ENCODE measurements at places on chromosomes 13 and 19.

DNA sequence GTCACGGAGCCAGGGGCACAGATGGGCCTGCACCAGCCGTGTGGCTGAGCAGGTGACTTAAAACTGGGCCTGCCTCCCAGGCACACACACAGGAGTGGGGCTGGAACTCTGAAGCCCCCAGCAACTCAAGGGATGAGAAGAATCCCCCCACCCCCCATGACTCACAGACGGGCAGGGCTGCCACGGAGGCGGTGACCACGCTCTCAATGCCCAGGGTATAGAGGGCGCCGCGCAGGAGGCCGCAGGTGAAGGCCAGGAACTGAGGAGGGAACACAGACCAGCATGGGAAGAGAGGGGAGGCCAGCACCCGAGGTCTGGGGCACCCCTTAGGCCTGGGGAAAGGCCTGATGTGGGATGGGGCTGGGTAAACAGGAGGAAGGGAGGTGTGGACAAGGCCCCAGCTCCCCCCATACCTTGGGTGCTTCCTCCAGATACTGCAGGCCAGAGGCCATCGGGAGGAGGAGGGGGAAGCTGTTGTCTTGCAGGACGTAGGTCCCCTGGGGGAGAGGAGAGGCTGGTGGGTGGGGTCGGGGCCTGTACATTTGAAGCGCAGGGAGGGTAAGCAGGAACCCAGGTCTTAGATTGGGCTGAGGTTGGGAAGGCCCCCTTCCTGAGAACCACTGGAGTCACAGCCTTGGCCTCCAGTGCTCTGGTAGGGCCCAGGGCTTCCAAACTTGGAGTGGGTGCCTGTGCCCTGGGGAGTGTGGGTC lies 3.1 kb upstream of the NKPD1 start:
- DNase-seq, result no peak

DNA sequence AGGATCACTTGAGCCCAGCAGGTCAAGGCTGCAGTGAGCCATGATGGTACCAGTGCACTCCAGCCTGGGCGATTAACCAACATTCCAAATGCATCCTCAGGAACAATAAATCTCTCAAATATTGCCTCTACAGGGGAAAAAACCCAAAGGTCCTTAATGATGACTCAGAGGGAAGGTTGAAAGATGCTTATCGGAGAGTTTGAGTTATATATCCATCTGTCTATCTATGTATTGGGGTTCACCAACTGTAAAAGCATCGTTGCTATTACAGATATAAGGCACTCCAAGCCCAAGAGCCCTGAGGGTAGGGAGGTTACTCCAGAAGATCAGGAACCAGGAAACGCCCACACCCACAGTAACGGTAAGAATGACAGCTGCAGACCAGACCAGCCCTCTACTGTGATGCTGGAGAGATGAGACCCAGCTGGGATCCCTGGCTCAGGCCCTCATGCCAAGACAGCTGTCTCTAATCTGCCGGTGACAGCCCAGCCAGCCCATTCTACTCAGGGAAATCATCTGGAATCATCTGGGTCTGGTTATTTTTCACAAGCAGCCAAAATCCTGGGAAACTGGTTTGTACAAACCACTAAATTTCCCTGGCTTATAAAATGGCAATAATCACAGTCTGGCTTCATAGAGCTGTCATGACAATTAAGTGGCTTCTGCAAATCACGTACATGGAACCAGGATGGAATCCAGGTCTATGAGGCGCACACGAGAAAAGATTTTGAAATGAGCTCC lies 23.8 kb downstream of the TEX101 start:
- peak; percentile 43 for DNase-seq

DNA sequence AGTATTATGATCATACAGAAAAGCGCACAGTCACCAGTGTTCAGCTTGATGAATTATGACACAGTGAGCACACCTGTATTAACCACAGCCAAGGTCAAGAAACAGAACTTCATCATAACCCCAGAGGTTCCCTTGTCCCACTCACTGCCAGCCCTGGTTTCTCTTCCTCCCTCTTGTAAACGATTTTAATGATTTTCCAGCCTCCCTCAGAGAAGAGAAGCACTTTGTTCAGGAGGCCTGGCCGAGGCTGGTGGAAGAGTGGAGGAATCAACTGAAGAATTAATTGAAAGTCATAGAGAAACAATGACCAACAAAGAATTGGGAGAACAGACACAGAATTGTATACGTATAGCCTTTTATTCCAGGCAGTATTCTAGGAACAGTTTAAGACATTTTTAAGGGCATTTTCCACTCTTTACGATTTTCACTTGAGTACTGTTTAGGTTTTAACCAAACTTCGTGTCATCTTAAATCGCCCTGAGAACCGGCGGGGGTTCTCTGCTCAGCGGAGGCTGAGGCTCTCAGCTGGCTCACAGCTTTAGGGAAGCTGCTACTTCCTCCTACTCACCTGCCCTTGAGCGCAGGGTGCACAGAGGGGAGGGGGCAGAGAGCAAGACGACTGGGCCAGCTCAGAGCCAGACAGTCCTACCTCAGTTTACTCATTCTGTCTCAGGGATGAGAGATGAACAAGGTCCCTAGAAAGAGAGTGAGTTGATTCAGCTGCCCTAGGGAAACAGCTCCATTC lies 108.6 kb downstream of the AKAP11 start:
- DNase-seq, result no peak

- DNase-seq, result no peak
Measured at GRCh38 chr19:55105237-55105636, 12.2 kb downstream of the PPP1R12C start.

DNA sequence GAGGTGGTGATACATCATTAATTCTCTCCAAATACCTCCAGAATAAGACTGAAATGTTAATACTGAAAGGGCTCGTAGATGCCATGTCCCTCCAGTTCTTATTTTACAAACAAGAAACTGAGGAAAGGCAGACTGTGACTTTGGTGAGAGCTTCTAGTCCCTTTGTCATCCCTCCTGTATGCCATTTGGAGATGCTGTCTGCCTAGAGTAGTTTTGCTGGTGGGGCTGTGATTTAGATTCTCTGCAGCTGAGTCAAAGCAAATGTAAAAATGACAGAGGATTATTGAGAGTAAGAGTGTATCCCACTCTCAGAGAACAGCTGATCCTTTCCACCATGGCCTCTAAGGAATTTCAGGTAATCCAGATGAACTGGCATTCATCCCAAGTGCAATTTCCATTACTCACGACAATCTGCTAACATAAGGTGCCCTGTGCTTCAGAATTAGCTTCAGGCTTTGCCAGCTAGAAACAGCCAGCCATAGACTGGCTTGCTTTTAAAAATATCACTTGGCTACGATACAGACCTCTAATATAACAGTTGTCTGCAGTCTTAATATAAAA lies 16.8 kb downstream of the PABPC3 start:
- no peak for DNase-seq

DNA sequence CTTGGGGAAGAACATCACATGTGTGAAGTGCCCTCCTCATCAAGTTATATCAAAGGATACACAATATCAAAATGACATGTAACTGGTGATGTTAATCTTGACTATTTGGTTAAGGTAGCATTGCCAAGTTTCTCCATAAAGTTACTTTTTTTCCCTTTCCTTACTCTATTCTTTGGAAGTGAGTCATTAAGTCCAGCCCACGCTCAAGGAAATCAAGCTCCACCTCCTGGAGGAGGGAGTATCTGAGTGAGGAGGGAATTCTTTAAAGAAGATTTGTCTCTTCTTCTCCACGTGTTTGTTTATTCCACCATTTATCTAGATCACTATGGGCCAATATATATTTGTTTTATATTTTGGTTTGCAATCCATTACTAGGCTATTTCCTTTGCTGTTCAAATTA lies 33.6 kb upstream of the FNDC3A start:
- no peak for DNase-seq

DNA sequence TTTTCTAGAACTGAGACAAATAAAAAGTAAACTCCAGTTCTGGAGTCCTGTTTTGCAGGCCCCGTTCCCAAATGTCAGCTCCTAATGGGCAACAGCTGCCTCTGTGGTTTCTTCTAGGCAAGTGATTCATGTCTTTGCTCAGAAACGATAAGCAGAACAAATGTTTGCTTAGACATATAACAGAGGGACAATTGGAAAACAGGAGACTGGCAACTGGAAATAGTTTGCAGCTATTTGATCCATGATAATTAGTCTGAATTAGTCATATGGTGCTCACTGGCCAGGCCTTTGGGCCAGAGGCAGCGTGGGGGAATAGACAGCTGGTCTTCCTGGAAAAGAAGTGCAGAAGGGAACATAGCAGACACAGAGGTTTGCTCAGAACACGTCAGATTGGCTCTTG lies 29.2 kb upstream of the TSHZ3 start:
- no peak for DNase-seq

DNA sequence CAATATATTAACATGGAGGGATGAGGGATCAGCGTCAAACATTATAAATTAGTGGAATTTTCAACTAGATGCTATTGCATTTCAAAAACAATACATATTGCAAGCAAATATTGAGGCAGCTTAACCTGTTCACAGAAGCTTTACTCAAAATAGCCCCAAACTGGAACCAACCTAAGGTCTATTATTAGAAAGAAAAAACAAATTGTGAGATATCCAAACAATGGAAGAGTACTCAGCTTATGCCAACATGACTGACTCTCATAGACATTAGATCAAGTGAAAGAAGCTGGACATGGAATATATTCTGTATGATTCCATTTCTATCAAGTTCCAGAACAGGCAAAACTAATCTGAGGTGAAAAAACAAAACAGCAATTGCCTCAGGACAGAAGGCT lies 27.6 kb upstream of the NEK3 start:
- DNase-seq, result no peak

GRCh38 chr13:59665732-59666131 lies 498.0 kb downstream of the DIAPH3 start:
- no peak for DNase-seq

DNA sequence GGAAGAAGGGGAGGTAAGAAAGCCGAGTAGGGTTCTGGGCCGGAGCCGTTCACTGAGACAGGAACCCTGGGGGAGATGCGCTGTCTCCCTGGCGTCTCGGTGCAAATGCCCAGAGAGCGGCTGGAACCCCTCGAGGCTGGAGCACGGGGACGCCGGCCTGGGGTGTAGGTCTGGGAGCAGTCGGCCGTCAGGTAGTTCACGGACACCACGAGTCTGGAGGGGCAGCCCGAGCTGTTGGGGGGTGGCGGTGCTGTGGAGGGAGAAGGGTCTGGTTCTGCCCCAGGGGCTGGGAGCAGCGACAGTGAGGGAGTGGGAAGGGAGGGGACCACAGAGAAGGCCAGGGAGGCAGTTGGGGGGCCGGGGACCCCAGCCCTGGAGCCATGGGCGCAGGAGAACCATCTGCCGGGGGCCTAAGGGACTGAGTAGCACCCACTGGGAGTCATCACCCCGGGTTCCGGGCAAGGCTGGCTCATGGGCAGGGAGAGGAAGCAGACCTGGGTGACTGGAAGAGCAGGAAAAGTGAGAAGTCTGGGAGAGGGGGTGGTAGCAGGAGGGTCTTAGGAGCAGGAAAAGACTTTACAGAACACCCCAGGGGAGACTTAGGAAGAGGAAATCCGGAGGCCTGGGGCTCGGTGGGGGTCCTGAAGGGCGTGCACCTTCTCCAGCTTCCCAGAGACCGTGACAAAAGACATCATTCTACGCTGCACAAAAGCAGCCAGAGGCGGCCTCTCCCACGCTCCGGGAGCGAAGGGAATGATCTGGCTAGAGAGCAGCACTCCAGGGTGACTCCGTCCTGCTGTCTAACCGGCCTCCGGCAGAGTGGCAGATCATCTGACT lies 173.1 kb upstream of the SOX1 start:
- no peak for DNase-seq

DNA sequence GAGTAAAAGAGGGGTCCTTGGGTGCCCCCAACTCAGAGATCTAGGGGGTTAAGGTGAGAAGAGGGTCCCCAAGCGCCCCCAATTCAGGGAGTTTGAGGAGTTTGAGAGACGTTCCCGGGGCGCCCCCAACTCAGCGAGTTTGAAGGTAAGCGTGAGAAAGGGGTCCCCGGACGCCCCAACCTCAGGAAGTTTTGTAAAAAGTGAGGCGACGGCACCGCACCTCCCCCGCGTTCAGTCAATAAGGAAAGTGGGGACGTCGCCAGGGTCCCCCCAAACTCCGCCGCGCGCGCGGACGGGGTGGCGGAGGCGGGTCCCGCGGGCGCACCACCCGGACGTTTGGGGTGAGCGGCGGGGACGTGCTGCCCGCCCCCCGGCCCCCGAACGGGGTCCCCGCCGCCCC lies 353 bp downstream of the RFX2 start:
- no peak for DNase-seq

GRCh38 chr13:25874907-25875306 lies 176.9 kb downstream of the SHISA2 start:
- DNase-seq, result no peak

GRCh38 chr19:48174445-48175030 lies 4.1 kb downstream of the ZSWIM9 start:
- no peak for DNase-seq

GRCh38 chr19:13127051-13127450 lies 9.0 kb downstream of the NACC1 start:
- DNase-seq, result no peak

GRCh38 chr13:51222686-51223559 lies 725 bp downstream of the FAM124A start:
- DNase-seq, result peak; percentile 20

- no peak for DNase-seq
Measured at GRCh38 chr13:77503398-77503797, 32.1 kb upstream of the SCEL start.

- no peak for DNase-seq
Measured at GRCh38 chr19:51708811-51709210, 15.0 kb downstream of the HAS1 start.

DNA sequence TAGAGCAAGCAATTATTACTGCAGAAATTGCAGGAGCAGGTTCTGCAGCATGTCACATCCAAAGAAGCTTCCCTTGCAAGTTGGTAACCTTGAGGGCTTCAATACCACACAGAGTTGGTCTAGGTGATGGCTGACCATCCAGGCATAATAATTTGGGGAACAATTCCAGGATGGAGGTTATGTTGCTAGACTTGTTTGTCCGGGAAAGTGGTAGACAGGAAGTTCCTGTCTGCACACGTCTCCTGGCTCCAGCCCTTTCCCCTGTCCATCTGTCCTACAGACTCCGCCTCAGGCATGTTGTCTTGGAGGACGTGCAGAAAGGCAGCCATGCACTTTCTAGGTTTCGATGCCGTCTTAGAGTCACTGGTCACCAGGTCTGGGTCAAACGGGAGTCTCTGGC lies 26.0 kb downstream of the DPRX start:
- no peak for DNase-seq

DNA sequence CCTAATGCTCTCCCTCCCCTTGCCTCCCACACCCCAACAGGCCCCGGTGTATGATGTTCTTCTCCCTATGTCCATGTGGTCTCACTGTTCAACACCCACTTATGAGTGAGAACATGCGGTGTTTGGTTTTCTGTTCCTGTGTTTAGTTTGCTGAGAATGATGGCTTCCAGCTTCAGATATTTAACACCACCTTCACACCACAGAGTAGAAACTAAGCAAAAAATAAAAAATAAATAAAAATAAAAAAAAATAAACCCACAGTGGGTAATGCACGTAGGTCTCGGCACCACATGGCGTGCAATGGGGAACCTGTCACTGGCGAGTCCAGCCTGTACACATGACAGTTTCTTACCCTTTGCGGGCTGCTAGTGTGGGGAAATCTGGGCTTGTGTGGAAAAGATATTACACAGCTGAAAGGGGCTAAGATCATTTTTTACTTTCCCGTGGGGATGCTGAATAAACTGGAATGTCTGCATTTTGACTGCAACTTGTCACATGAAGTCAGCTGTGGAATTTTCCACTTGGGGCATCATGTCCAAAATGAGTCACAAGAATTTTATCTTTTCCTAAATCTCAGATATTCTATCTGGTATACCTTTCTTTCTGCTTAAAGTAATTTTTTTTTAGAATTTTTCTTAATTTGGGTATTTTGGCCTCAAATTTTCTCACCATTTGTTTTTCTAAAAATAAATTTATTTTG lies 170.5 kb downstream of the IRS2 start:
- DNase-seq, result no peak
